ENCODE measurements at places on chromosomes 2 and 18. TPM values are rescaled to one million over a fixed set of nuclear protein-coding genes. Genes with fewer than 3 reads are reported as not detected.

DNA sequence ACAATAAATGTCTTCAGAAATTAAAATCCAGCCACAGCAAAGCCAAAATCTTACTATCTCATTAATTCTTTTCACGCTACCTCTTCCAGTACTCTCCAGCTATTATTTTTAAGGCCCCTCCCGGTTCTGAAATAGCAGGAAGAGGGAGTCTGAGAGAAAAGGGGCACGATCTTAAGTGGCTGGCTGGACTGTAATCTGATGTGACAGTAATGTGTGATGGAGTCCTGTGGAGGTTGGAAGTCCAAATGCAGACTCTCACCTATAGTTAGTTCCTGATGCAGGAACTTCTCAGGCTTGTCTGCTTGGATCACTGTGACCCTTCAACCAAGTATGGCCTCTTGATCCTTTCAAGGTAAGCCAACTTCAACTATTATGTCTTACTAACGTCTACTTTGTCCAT, 43.2 kb downstream of the SMAD2 start:
- DNase-seq: no peak

GRCh38 chr2:58900246-58901027, 659.3 kb upstream of the FANCL start:
- no peak for DNase-seq

GRCh38 chr2:13040043-13040442, 323.3 kb downstream of the TRIB2 start:
- DNase-seq: no peak

- no peak for DNase-seq
Observed at GRCh38 chr2:46422717-46423394, 56.5 kb upstream of the TMEM247 start.

RAX gene
- not detected for total RNA-seq

VWC2L gene
- total RNA-seq: not detected

All from mesothelial cell of epicardium (in vitro differentiated cells).